Activated T-helper 1 cell treated with anti-CD3 and anti-CD28 coated beads, Interleukin-2, amount 50 U/mL, for 16 hours (primary cell): ENCODE measurements at places on chromosomes 2 and 18.

GRCh38 chr18:34990597-34990996, 50.6 kb upstream of the MAPRE2 start:
- no peak for DNase-seq

DNA sequence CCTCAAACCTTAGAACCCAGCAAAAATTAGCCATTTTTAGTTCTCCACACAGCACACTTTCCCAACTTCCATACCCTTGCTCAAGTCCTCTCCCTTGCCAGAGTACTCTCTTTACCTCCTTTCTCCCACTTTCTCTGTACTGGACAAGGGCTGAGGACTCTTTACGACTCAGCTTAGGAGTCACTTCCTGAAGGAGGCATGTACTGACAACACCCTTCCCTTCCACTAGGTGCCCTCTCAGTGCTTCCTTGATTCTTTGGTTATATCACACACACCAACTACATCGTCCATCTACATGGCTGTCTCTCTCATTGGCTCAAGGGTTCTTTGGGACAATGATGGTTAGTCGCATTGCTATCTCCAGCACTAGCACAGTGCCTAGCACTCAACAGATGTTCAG, 5.2 kb upstream of the C18orf63 start:
- DNase-seq: no peak

- no peak for DNase-seq
Measured at GRCh38 chr2:24380820-24381219, 20.5 kb upstream of the ITSN2 start.

- no peak for DNase-seq
Measured at GRCh38 chr18:51569153-51569552, 371.7 kb upstream of the MEX3C start.

DNA sequence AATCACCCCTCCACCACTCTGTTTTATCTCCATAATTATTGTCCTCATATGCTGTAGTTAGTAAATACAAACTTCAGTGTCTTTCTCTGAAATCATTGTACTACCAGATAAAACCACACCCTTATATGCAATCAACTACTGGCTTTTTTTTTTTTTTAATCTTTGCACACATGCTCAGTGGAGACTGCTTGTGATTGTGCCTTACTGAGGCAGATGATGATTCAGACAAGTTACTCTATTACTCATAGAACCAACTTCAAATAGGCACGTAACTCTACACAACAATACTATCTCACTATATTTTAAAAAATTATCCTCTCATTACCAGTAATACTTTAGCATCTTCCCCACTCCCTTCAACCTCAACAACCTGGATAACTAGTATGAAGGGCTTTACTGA, 1278.4 kb upstream of the PIK3C3 start:
- no peak for DNase-seq

DNA sequence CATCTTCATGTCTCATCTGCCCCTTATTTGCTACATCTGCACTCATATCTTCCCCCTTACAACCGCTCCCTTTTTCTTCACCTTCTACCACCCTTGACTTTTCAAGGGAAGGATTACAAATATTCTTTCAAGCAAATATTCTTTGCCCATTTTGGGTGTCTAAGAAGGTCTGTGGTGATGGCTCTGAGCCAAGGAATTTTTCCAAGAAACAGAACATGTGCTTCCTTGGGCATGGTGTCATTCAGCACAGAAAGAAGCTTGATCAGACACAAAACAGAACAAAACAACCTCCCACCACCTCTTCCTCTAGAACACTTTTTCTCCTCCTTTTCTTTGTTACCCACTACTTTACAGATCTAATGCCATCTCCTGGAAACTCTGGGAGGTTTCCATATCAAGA, 313.7 kb downstream of the SATB2 start:
- DNase-seq: no peak

GRCh38 chr2:153235516-153235915, 243.0 kb downstream of the RPRM start:
- DNase-seq: no peak

DNA sequence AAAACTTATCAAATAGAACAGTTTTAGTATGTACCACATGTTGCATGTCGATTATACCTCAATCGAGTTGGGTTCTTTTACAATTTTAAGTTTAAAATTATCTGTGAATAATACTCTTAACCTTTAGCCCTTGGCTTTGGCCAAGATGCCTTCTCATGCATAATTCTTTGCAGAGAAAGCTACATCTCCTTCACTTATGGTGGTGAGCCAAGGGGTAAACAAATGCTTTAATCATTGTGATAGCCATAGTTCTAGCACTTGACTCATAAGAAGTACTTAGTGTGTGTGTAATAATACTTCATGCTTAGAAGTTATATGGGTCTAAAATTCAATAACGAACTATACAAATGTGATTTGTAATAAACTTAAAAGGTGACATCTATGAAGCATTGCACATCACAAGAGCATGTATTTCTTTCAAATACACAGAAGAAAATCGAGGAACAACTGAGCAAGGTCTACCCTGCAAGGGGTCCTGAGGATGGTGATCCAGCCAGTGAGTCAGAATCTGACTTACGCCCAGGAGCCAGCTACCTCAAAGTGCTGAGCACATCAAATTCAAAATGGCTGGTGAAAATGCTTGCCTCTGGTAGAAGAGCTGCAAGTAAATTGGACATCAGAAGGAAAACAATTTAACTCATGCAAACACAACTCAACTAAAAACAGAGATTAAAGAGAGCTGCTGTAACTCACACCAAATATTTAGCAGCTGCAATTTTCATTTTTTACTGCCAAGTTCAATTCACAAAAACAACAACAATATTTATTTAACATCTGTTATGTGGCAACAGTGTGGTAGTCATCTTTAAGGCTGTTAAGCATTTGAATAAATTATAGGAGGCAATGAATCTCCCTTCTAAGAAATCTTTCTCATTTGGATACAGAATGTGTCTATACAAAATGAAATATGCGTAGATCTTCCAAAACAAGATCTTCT, 23.8 kb upstream of the TTC39C start:
- DNase-seq: no peak

DNA sequence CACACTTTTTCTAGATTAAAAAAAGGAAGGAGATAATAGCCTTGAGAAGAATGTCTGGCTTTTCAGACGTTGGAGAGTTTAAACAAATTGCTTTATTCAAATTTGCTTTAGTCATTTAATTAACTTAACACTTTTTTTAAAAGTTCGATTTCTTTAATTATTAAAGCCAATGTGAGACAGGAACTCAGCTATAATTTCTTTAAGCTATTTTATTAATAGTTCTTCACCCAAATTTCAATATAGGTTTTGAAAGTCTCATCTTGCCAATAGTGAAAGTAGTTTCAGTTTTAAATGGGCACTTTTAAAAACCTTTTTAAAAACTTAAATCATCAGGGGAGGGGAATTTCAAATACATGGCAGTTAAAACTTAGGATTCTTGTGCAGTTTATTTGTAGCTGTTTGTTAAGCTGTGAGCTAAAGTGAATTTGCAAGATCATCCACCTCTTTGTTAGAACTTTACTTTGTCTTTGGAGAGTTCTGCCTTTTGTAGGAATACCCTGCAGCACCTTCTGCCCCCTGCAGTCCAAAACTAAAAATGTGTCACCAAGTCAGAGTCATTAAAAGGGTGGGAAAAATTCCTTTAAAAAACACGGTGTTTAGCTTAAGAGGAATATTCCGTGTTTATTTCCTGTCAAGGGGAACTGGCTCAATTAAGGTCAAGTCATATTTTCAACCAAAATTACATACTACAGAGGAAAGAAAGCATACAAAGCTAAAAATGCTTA, 4.6 kb downstream of the TGIF1 start:
- no peak for DNase-seq

- no peak for DNase-seq
Measured at GRCh38 chr18:79695269-79695668, 15.7 kb downstream of the CTDP1 start.

DNA sequence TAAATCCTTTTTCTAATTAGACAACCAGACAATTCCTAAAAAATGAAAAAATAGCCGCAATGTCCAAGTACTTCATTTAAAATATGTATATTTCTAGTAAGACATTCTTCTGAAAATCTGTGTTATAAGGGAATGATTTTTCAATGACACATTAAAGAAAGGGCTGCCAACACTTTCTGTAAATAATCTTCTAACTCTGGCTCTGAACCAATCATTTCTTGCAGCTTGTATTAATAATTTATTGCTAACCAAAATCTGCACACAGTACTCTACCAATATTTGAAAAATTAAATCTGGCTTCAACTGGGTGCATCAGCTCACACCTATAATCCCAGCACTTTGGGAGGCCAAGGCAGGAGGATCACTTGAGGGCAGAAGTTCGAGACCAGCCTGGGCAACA, 8.3 kb downstream of the NFU1 start:
- no peak for DNase-seq

- no peak for DNase-seq
Measured at GRCh38 chr2:7800031-7800430, 881.8 kb upstream of the ID2 start.

DNA sequence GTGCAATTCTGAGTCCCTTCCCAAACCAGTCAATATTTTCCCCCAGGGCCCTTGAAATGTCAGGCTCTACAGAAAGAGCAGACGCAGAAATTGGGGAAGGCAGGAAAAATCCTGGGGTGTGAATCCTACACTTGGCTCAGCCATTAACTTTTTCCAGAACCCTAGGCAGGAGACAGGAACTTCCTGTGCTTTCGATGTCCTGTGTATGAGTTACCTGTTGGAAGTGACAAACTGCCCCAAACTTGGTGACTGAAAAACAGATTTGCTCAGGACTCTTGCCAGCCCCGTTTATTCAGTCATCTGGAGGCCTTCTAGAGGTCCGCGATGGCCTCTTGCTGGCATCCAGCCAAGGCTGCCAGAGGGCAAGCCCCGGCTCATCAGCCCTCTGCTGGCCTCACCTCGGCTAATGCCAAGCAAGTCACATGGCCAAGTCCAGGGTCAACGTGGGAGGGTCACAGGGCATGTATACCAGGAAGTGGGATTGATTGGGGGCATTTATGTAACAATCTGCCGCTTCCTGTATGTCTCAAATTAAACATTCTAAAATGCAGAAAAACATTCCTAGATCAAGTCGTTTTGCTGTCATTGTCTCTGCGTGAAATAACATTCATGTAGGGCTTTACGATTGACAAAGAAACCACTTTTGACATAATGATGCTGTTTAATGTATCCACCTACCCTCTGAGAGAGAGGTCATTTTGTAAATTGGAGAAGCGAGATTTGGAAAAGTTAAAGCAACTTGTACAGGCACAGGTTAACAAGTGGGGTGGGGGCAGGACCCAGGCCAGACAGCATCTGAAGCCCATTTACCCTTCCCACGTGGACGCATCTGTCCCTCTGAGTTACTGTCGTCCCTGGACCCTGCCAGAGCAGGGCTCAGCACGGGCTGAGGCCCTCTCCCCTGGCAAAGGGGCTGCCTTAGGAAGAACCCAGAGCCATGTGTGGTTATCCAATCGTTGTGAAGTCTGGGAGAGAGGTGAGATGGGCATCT, 179.4 kb downstream of the INHBB start:
- DNase-seq: no peak

- no peak for DNase-seq
Measured at GRCh38 chr2:227411990-227412350, 24.2 kb upstream of the SCYGR1 start.

DNA sequence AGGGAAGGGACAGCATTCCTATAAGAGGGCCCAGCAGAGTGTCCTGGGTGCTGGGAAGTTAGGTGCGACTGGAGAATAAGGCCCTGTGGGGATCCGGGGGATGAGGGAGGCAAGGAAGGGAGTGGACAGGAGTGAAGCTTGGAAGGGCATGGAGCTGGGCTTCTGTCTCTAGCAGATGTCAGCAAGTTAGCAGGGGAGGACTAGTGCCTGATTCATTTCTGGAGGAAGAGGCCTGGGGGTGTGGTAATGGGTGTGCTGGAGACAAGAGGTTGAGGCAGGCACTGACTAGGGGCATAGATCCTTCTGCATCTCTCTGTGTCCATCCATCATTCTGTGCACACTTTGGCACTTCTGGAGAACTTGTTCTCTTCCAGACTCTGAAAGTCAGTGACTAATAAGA, 134.7 kb downstream of the ACOXL start:
- no peak for DNase-seq

- DNase-seq: no peak
Measured at GRCh38 chr2:163934131-163934530, 198.3 kb upstream of the FIGN start.

- no peak for DNase-seq
Measured at GRCh38 chr18:14974576-14974975, 226.6 kb downstream of the ANKRD30B start.

GRCh38 chr2:74100254-74101216, 47.2 kb downstream of the BOLA3 start:
- no peak for DNase-seq

DNA sequence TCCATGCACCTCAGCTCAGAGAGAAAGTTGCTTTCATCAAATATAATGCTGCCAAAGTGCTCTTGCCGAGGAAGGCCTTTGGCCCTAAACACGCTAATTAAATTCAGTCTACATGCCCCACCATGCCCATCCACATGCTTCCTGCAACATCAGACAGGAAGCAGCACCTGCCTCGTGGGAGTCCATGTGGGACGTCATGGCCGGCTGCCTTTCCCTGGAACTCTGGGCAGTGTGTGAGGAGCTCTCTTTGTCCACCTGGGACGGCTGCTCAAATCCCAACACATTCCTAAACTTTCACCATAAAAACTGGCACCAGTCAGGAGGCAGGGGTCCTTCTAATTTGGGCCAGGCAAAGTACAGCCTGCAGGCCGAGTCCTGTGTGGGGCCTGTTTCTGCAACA, 23.1 kb downstream of the FAM178B start:
- no peak for DNase-seq

GRCh38 chr18:48950536-48951447, at the start of gene SMAD7:
SMAD7 (minus strand) TSS chr18:48950965; CDS start chr18:48950424, 541 bp downstream.
- DNase-seq: no peak

- no peak for DNase-seq
Measured at GRCh38 chr2:105100046-105100840, 62.4 kb downstream of the MRPS9 start.

- DNase-seq: no peak
Measured at GRCh38 chr2:58427572-58428095, 186.5 kb upstream of the FANCL start.

- DNase-seq: no peak
Measured at GRCh38 chr2:240298803-240299709, 136.4 kb upstream of the GPC1 start.

GRCh38 chr2:131682122-131682944, 154.6 kb downstream of the CCDC74A start:
- DNase-seq: peak; percentile 51

- no peak for DNase-seq
Measured at GRCh38 chr2:46074501-46074900, 222.7 kb upstream of the EPAS1 start.

DNA sequence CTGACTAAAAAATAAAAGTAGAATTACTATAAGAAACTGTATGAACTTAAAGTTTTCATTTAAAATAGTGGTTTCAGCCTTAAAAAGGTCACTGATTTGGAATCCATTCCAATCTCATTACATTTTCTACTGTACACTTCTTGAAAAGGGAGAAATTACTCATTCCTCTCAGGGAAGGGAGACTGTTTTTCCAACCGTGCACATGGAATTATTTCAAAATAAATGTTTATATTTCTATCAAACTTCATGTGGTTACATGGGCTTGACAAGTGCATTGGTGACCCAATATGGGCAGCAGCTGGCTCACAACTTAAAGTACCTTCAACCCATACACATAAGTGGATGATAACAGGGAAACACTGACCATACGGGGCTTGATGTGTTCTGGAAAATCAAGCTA, 324.5 kb upstream of the THUMPD2 start:
- DNase-seq: no peak

GRCh38 chr18:54150226-54150625, 74.2 kb downstream of the MBD2 start:
- no peak for DNase-seq

GRCh38 chr2:68805025-68805424, 66.2 kb downstream of the BMP10 start:
- no peak for DNase-seq

- DNase-seq: no peak
Measured at GRCh38 chr18:68467957-68468356, 247.0 kb downstream of the TMX3 start.
